ENCODE measurements at places on chromosomes 6 and 20. TPM values are rescaled to one million over a fixed set of nuclear protein-coding genes. Genes with fewer than 3 reads are reported as not detected.
A peak's percentile ranks its signal among the peaks of the same experiment; 100 is the strongest.

- H3K4me1 ChIP-seq = no peaks in the 10 kb centered on the region
- no peaks in the 10 kb centered on the region for H3K36me3 ChIP-seq
- no peak for DNase-seq
- no peak overlapping the region for H3K4me3 ChIP-seq
These were observed 614.5 kb downstream of the PHF3 start for GRCh38 chr6:64250126-64250525.

- no peaks in the 10 kb centered on the region for H3K4me1 ChIP-seq
- no peak overlapping the region for H3K4me3 ChIP-seq
- no peaks in the 10 kb centered on the region for H3K36me3 ChIP-seq
- DNase-seq = no peak
These were observed 20.7 kb downstream of the NKX2-4 start for GRCh38 chr20:21376626-21377025.

DNA sequence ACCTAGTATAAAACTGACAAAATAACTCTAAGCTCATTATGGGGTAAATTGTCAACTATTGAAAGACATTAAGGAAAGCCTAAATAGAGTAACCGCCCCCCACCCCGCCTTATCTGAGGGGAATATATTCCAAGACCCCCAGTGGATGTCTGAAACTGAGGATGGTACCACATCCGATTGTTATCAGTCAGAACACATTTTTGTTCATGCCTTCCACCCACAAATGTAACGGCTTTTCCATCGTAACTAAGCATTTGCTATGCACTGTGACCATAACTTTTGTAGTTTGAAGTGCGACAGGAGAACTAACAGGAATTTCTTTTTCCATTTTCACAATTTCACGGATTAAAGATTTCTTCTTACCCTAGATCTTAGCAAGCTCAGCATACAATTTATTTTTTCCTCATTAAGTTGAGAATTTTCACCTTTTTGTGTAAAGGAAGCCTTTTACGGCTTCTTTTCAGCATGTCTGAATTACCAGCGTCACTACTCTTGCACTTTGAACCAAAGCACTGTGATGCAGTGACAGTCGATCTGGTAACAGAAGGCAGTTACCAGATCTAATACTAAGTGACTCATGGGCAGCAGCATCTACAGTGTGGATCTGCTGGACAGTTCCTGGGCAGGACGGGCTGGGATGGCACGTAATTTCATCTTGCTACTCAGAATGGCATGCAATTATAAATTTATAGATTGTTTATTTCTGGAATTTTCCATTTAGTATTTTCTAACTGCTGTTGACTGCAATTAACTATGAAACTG lies 11.8 kb downstream of the CFAP61 start:
- no peak overlapping the region for H3K27ac ChIP-seq
- H3K4me3 ChIP-seq = no peak overlapping the region
- DNase-seq = no peak
- no peaks in the 10 kb centered on the region for H3K4me1 ChIP-seq
- H3K36me3 ChIP-seq = no peaks in the 10 kb centered on the region
- H3K27me3 ChIP-seq = peaks cover 16% of the 10 kb centered on the region

DNA sequence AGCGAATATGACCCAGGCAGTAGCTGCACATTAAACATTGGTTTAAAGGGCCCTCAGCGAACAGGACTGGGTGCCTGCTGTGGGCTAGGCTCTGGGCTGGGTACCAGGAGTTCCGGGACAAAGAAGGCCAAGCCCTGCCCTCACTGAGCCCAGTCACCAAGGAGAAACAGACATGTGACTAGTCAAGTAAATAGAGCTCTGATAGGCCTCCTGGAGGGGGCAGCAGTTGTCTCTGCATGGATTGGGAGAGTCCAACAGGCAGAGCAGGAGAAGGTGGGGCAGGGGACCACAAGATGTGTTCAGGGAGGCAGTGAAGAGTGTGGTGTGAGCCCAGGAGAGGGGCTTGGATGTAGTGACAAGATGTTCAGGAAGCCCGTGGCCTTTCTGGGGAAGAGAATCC lies 3.1 kb downstream of the HM13 start:
- H3K36me3 ChIP-seq = peaks cover 19% of the 10 kb centered on the region
- peak overlapping the region; percentile 1 for H3K4me3 ChIP-seq
- no peak overlapping the region for H3K27ac ChIP-seq
- no peaks in the 10 kb centered on the region for H3K27me3 ChIP-seq
- peak; percentile 51 for DNase-seq

GRCh38 chr6:811191-811590 lies 118.3 kb upstream of the EXOC2 start:
- no peak for DNase-seq
- no peak overlapping the region for H3K4me3 ChIP-seq
- H3K27me3 ChIP-seq = no peaks in the 10 kb centered on the region
- no peaks in the 10 kb centered on the region for H3K36me3 ChIP-seq

OPN5 gene
- total RNA-seq = not detected

RUNX2 gene
- 10.4 TPM for total RNA-seq

CCN5 gene
- total RNA-seq = 0.20 TPM

TNXB gene
- 15.1 TPM for total RNA-seq

RNGTT gene
- 15.2 TPM for total RNA-seq

AVP gene
- not detected for total RNA-seq
